Stimulated activated CD8-positive, alpha-beta memory T cell treated with anti-CD3 and anti-CD28 coated beads, Interleukin-2, amount 100 ng/mL, for 1 hour (primary cell): ENCODE measurements at places on chromosomes 7 and 10.

GRCh38 chr10:18229826-18230225 lies 89.6 kb downstream of the CACNB2 start:
- DNase-seq: no peak

DNA sequence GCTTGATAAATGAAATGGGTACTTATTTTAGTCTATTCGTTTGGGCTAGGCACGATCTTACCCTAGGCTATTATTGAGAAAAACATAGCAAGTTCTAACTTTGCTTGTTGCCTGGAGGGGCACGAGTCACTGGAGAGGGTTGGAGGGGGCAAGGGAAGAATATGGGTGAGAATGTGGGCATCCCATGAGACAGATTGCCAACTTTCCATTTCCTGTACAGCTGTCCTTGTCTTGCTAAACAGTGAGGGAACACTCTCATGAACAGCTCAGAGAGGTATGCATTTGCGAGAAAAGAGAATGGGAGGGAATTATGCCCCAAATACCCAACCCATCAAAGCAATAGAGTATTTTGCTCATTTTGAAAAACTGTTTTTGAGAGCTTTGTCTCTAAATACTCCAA lies 9.2 kb downstream of the CDHR3 start:
- no peak for DNase-seq

DNA sequence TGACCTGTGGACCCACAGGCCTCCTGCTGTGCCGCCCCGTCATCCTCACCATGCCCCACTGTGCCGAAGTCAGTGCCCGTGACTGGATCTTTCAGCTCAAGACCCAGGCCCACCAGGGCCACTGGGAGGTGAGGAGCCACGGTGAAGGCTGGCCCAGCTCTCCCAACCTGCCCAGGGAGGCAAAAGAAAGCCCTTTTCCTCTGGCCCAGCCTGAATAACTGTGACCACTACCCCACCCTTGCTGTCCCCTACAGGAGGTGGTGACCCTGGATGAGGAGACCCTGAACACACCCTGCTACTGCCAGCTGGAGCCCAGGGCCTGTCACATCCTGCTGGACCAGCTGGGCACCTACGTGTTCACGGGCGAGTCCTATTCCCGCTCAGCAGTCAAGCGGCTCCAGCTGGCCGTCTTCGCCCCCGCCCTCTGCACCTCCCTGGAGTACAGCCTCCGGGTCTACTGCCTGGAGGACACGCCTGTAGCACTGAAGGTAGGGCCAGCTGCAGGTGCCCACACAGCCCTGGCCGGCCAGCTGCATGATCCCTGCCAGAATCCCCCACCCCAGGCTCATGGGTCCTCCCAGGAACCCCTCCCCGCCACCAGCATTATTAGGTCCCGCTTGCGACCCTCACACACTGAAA lies 25.5 kb upstream of the SLC29A3 start:
- no peak for DNase-seq

DNA sequence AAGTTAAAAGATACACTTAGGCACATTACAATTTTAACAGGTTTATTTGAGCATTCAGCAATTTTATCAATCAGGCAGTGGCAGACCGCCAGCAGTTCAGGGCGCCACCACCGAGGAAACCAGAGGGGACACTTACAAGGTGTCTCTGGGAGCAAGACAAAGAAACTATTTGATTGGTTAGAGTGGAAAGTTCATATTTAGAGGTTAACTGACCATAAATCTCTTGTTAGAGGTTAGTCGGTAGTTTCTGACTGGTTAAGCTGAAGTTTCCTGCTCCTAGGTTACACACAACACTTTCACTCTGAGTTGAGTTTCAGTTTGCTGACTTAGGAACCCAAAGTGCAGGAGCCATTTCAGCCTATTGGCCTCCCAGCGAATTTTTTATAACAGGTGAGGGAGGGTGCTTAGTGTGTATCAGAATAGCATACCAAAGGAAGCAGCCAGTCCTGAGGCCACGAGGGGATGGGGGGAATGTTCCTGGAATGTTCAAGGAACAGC lies 10.8 kb upstream of the PVRIG start:
- DNase-seq: no peak

GRCh38 chr7:91789086-91789485 lies 91.4 kb downstream of the MTERF1 start:
- no peak for DNase-seq

GRCh38 chr10:44991571-44991970 lies 9.2 kb upstream of the ZNF22 start:
- no peak for DNase-seq
